ENCODE measurements at places on chromosomes 5 and 9.

DNA sequence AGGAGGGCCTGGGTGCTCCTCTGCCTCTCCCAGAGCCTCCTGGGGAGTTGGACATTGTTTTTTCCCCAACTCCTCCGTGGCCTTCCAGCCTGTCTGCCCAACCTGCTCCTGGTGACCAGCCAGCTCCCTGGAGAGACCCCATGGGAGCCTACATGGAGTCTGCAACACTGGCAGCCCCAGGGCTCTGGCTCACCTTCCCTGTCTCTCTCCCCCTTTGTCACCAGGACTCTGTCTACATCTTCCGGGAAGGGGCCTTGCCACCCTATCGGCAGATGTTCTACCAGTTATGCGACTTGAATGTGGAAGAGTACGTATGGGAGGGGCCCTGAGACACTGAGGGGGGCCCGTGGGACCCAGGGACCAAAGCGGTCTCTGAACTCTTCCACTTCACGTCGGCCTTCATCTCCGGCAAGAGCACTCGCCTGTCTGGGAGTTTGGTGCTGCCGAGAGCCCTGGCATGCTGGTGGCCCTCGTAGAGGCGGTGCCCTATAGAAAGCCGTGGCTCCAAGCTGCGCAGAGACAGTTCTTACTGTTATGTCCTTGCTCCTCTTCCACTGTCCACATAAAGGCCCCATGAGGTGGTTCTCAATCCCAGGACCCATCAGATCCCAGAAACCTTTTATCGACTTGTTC lies 5.9 kb upstream of the CEL start:
- no peak for DNase-seq

DNA sequence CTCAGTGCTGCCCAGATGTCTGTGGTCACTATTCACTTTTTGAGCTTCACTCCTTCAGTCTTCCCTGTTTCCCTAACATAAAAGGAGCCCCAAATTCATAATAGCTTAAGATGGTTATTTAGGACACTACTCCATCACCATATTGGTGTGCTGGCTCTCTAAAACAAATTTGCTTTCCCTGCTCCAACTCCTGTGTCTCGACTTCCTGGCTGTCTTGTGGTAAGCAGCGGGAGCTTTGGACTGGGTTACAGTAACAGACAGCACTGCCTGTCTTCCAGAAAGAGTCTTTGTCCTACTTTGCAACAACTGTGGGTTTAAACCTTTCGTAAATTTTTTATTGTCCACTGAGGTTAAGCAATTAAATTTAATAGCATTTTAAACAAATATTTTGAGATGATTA lies 389.4 kb downstream of the CDH9 start:
- no peak for DNase-seq

- no peak for DNase-seq
These were observed 3.5 kb upstream of the EXOSC2 start for GRCh38 chr9:130689937-130690700.

DNA sequence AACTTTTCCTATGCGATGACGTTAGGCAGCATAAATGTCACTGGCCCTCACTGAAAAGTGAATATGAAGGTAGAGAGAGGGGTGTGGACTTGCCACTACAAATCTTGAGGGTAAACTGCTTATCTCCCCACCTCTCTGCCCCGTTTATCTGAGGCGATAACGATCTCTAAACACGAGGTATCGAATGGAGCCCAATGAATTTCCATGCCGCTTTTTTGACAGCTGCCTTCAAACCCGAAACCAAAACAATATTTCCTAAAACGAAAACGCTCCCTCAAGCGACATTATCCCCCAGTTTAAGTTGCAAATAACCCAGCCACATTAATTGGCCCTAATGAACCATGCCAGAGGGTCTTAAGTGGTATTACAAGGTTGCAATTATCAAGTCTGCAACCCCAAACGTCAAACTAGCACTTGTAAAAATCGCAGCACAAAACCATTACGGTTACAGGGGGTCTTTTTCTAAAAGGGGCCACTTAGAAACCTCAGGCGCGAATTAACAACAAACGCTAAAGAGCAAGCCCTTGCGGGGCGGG lies 1.4 kb downstream of the NR3C1 start:
- DNase-seq: no peak

DNA sequence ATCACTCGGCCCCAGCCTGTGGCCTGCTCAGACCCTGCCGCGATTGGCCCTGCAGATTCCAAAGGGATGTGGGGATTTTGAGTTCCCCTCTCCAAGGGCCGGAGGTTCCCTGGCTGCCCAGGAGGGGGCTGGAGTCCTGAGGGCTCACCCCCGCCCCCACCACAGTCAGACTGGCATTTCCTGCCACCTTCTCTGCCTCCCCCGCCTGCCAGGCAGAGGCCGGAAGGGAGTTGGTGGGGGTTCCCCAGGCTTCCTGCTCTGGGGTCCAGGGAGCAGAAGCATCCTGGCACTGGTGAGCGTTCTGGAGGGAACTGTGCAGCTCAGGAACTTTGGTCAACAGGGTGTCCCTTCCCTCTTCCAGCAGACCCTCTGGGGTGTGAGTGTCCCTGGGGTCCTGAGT lies 70.6 kb downstream of the RXRA start:
- no peak for DNase-seq

GRCh38 chr5:102018690-102019089 lies 277.4 kb downstream of the SLCO4C1 start:
- DNase-seq: no peak

GRCh38 chr5:150613991-150614660 lies 26.3 kb upstream of the SYNPO start:
- DNase-seq: no peak

- DNase-seq: no peak
These were observed 284.5 kb downstream of the NTRK2 start for GRCh38 chr9:84953797-84954705.

GRCh38 chr5:173334808-173335207 lies 6.6 kb upstream of the STC2 start:
- DNase-seq: no peak

DNA sequence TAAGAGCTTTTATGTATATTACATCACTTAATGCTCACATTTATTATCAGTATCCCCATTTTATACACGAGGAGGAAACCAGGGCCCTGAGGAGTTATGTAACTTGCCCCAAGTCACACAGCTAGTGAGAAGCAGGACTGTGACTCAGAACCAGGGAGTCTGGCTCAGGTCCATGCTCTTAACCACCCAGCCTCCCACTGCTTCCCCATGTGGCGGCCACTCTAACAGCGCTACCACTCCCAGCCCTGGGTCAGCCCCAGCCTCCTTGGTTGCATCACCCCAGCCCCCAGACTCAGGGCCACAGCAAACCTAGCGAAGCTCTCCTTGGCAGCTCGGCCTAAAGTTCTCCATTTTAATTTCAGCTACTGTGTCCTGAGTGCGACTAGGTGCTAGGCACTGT lies 159.1 kb downstream of the PAX5 start:
- no peak for DNase-seq

GRCh38 chr5:149271716-149272563 lies at the start of gene AFAP1L1:
TSS of gene AFAP1L1 (plus strand) at chr5:149271859. CDS start at chr5:149271969, 110 bp downstream.
- DNase-seq: no peak

GRCh38 chr9:81719972-81720371 lies 30.6 kb upstream of the TLE1 start:
- DNase-seq: no peak

DNA sequence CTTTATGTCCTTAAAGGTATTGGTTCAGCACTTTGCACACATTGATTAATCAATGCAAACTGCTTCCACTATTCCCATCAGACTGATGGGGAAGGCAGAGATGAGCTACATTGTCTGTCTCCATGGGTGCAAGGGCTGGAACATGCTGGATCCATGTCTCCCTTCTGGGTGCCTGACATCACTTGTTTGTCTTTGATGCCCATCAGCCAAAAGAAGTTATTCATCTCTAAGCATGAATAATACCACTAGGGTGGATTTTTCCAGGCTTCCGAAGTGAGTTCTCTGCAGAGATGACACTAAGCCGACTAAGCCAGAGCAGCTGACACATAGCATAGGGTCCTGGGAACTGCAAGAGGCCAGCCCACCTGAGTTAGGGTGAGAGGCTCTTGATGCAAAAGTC lies 8.7 kb downstream of the FGF1 start:
- DNase-seq: no peak

GRCh38 chr9:129399634-129399990 lies 221.3 kb downstream of the C9orf50 start:
- no peak for DNase-seq

GRCh38 chr5:89105836-89106235 lies 222.9 kb upstream of the MEF2C start:
- DNase-seq: no peak

DNA sequence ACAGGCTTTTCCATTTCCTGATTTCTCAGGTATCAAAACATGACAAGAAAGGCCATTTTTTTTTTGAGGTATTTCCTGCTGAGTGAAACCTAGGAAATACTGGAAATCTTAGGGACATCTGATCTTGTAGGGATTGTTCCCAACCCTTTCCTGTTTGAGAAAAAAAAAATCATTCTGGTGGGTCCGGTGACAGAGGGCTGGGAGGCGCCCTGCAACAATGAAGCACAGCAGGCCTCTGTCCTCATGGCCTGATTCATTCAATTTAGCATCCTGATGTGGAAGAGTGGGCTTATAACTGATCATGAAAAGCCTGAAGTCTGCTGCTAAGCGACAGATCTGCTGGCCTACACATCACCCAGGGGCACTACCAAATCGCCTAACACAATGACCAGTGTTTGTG lies 3.0 kb upstream of the C9orf153 start:
- no peak for DNase-seq

- no peak for DNase-seq
These were observed 155.5 kb upstream of the RAD23B start for GRCh38 chr9:107127608-107128007.

DNA sequence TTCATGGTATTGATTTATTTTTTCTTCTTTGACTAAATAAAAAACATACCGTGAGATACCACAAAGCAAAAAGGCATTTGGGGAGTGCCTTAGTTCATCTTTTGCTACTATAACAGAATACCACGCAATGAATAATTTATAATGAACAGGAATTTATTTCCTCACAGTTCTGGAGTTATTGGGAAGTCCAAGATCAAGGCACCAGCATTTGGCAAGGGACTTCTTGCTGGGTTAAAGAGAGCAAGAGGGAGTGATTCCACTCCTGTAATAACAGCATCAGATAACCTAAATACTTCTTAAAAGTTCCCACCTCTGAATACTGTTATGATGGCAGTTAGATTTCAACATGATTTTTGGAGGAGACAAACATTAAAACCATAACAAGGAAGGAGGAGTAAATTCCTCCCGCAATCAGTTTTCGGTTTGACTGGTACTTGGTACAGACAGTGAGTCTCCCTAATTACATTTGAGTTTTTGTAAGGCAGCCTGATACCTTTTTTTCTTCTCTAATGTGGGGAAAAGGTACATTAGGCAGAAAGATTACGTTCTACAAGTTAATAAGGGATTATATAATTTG lies 8.8 kb upstream of the OMD start:
- no peak for DNase-seq

DNA sequence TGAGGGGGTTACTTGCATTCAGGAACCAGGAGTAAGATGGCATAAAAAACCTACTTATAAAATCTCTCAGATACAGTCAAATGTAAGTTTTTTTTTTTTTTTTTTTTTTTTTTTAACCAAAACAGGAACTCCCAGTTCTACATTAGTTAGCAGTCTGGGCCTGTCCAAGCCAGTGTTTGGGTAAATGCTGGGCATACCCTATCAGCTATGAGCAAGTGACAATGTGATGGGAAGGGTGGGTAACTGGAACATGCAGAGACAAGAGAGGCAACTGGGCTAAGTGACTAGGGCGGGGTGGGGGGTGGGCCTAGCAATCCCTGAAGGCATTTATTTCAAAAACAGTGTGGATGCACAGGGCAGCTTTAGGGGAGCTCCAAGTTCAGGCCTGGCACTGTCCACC lies 2.3 kb downstream of the NMRK1 start:
- DNase-seq: no peak

DNA sequence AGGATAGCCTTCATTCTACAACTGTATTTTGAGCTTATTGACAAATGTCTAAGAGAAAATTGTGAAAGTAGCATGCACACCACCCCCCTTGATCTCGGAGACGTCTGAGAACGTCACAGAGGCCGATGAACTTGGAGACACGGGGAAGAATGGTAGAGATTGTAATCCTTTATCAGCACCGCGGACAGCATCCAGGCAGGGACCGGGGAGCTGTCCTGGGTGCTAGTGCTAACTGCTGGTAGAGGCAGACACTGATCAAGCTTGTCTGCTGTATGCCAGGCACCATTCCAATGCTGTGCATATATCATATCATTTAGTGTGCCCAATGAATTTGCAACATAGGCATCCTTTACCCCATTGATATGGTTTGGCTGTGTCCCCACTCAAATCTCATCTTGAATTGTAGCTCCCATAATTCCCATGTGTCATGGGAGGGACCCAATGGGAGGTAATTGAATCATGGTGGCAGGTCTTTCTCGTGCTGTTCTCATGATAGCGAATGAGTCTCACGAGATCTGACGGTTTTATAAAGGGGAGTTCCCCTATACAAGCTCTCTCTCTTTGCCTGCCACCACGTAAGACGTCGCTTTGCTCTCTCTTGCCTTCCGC lies 98.8 kb downstream of the LHX2 start:
- no peak for DNase-seq

DNA sequence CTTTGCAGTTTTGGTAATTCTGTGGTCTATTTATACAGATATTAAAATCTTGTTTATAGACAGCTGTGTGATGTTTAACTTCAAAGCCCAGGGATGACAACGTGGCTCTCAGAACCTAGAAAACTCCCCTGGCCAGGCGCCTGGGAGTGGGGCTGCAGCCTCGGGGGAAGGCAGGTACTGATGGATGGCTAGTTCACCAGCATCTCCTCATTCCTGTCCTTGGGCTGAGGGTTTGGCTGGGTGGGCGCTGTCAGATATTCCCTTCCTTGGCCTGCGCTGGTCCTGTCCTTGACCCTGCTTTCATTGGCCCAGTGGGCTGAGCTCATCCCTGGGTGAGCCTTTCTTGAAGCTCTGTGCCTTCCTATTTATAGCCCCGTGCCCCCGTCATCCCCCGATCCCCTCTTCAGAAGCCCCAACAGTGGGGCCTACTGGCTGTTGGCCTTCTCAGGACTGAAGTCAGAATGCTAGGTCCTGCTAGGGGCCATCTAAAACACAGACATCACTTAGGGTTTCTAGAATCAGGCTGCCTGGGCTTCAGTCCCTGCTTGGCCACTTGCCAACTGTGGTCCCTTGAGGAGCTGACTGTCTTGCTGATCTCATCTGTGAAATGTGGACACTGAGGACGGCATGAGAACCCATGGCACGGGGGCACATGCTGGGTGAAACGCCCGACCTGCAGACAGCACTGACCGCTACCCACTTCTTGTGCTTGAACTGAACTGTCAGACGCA lies 20.9 kb downstream of the SH3GLB2 start:
- no peak for DNase-seq
